HEK293T (cell line): ENCODE measurements at places on chromosomes 12 and 14.

GRCh38 chr12:93838193-93838592 lies 161.0 kb downstream of the CRADD start:
- DNase-seq, result no peak

DNA sequence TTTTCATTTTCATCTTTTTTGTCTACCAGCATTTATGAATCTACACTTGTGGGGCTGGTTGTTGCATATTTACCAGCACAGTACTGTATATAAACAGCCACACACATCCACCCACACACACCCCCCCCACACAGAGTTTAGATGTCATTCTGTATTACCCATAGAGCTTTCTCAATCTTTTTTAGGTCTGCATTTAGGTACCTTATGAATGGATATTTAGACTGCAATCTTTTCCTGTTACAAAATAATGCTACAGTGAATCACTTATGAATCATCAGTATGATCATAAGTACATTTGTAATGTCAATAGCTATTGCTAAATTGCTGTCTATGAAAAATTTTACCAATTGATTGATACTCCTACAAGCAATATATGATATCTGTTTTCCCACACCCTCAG lies 67.3 kb upstream of the STK38L start:
- DNase-seq, result no peak

- no peak for DNase-seq
These were observed 76.7 kb downstream of the DIP2B start for GRCh38 chr12:50581226-50582184.

DNA sequence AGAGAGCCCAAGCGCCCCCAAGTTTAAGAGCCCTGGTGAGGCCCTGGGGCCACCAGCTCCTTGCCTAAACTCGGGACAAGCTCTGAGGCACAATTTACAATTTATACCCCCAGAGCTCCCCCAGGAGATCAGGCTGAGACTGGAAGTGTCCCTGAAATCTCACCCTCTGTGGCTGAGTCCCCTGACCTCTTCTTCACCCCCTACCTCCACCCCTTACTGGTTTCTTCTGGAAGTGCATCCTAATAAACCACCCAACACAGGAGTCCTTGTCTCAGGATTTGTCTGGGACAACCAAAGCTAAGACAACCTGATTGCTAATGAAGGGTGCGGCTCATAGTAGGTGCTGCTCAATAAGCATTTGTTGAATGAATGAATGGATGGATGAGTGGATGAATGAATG lies 206.4 kb downstream of the BCL11B start:
- no peak for DNase-seq

DNA sequence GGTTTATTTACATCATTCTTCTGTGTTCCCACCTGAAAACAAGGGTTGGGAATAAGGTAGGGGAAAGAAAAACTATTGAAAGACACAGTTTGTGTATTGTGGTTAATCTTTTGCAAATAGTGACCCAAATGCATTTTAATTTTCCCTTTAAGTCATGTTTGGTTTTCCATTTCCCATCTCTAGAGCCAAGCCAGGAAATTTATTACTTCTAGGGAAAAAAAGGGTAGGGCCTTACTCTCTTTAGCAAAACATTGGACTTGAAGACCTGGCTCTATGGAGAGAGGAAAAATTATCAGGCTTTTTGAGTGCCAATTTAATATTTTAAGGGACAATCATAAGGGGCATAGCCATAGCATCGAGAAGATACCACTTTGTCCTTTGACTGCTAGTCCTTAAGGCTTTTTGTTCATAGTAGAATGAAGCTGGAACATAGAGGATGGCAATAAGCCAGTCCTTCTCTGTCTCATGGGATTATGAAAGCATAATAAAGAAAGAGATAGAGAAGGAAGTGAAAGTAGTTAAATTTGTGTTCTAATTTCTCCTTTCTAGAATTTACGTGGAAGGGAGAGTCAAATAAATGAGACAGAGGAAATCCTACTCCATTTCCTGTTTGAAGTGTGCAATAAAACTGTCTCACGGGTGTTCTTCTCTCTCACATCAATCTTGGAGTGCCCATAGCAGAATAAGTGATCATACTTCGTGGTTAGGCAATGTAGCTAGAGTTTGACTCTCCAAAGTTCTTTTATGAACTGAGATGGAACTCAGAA lies 50.9 kb upstream of the PPFIA2 start:
- no peak for DNase-seq

GRCh38 chr12:61308220-61308619 lies 952.0 kb upstream of the USP15 start:
- no peak for DNase-seq

- no peak for DNase-seq
These were observed 44.4 kb downstream of the SLC8B1 start for GRCh38 chr12:113290506-113290905.

- no peak for DNase-seq
These were observed 319 bp downstream of the GALNT6 start for GRCh38 chr12:51390891-51391282.

DNA sequence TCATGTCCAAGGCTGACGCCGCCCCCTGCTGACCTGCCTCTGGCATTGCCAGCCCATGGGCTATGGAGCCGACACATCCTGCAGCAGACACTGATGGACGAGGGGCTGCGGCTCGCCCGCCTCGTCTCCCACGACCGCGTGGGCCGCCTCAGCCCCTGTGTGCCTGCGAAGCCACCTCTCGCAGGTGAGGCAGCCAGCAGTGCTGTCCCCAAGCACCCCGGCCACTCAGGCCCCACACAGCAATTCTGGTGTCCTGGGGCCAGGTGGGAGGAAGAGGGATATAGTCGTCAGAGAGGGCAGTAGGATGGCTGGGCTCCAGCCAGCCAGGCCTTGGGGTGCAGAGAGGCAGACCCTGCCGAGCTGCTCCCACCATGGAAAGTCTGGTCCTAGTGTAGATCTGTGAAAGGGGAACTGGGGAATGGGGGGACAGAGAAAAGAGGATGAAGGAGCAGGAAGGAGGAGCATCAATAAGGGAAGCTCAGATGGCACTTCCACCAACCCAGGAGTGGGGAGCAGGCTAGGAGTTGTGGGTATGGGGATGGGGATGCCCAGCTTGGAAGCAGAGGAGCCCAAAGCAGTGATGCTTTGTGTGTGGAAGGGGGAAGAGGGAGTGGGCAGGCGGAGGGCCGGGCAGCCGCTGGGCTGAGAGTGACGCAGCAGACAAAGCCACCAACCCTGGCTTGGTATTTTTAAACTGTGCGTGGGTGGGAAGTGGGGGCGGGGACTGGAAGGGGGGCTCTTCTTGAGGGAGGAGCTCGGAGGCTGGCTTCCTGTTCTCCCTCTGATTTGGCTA lies 4.7 kb downstream of the NAB2 start:
- DNase-seq, result peak; percentile 60

GRCh38 chr12:111754671-111755070 lies 12.1 kb upstream of the ALDH2 start:
- no peak for DNase-seq

GRCh38 chr12:14156606-14157005 lies 175.2 kb upstream of the GRIN2B start:
- DNase-seq, result no peak

DNA sequence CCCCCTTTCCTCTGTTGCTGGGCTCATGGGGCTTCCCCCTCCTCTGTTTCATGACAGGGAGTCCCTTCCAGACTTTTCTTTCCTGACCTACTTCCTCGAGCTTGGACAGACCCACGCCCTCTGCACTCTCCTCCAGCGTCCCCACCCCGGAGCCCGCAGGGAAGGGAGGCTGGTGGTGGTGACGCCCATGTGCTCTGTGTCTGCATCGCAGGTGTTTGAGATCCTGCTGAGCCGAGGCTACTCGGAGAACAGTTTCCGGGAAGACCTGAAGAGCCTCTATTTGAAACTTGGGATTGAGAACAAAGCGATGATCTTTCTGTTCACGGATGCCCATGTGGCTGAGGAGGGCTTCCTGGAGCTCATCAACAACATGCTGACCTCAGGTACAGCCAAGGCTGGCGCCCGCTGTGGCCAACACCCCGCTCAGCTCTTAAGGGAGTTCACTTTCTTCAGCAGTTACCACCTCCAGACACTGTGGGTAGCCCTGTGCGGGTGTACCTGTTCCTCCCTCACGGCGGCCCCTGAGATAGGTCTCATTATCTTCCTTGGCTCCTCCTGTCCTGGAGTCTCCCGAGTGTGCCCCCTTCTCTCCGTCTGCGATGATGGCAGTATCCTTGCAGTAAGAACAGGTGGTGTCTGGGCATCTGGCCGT lies 85.6 kb downstream of the CCDC92 start:
- DNase-seq, result no peak

DNA sequence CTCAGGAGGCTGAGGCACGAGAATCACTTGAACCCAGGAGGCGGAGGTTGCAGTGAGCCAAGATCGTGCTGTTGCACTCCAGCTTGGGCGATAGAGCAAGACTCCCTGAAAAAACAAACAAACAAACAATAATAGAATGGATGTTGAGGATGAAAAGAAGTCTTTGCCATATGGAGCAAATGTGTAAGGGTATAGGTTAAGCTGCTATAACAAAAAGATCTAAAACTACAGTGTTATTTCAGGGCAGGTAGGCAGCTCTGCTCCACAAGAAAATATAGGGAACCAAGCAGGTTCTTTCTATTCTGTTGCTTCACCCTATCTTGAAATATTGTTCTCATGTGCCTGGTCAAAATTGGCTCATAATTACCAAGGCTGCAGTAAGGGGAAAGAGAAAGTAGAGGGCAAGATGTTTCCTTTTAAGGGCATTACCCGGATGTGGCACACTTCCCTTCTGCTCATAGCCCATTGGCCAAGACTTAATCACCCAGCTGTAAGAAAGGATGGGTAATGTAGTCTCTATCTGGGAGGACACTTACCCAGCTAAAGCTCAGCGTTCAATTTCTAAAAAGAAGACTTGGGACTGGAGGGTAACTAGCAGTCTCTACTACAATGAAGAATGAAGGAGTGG lies 23.5 kb downstream of the SDSL start:
- DNase-seq, result no peak

GRCh38 chr12:131923260-131923659 lies 5.8 kb upstream of the PUS1 start:
- DNase-seq, result no peak

GRCh38 chr12:46362895-46363581 lies 9.5 kb downstream of the SLC38A2 start:
- no peak for DNase-seq

DNA sequence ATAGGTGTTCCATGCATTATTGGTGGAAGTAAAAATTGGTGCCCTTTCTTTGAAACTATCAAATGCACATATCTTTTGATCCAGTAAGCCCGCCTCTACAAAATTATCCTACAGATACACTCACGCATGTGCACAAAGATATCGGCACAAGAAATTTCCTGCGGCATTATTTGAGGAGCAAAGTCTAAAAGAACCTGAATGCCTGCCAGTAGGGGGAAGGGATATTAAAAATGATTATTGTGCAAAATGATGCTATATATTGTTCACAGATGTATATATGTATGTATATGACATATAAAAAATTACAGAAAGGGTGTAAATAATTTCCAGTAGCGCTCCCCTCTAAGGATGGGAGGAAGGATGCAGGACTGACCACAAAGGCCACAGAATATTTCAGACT lies 24.7 kb upstream of the ADIPOR2 start:
- DNase-seq, result no peak

GRCh38 chr12:88585077-88585476 lies 4.8 kb upstream of the KITLG start:
- no peak for DNase-seq

GRCh38 chr14:65044596-65044959 lies 57.7 kb downstream of the MAX start:
- no peak for DNase-seq

DNA sequence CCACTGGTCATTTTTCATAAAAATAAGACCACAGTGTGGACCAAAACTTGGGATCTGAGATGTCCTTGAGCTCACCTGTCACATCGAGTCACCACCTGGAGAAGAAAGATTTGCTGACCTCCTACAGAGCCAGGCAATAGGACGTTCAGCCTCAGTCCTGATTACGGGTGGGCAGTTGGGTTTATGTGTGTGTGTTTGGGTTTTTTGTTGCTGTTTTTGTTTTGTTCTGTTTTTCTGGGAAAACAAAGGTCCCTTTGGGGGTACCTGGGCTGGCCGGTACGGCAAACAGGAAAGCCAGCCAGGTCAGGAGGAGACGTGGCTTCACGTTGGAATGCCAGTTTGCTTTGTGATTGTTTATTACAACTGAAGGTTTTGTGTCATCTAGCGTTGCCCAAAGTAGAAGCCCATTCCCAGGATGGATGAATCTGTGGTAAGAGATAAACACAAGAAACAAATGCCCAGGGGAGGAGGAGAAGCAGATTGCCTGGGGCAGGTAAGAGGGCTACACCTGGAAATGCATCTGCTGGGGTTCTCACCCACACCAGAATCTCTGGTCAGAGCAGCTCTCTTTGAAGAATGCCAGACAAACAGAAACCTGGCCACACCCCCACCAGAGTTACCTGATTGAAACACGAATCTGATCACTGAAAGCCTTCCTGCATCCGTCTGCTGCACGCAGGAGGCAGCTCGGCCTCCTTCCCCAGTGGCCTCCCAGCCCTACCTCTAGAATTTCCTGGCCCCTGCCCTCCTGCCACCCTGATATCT lies 100.1 kb upstream of the DIO3 start:
- no peak for DNase-seq

DNA sequence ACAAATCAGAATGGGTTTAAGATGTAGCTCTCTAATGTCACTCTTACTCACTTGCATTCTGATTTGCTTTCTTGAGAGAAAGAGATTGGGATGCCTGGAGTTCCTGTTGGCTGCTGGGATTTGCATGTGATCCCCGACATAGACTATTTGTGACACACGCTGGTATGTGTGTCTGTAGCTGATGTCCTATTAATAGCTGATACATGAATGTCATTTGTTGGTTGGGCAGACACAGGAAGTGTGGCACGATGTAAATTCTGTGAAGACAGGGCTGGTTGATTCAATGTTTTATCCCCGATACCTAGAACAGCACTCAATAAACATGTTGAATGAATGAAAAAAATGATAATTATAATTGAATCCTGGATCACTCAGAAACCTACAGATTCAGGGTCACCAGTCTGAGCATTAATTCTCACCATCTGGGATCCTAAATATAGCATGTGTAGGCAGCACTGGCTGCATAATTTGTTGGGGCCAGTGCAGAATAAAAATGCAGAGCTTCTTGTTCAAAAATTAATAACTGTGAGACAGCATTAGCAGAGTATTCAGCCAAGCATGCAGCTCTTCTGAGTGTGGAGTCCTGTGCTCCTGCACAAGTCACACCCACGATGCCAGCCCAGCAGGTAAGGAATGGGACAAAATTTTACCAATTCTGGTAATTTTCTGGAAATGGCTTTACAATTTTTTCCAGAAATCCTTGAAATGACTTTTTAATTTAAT lies 35.5 kb upstream of the SOCS2 start:
- DNase-seq, result no peak

DNA sequence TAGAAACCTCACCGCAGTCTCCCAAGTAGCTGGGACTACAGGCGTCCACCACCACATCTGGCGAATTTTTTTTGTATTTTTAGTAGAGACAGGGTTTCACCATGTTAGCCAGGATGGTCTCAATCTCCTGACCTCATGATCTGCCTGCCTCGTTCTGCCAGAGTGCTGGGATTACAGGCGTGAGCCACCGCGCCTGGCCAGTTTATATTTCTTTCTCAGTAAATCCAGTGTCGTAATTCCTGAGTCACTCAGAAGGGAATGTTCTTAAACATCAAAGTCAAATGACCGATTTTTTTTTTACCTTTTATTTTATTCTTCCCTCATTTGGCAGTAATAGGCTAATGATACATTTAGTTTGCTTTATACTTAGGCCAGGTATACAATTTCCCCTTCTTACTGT lies 80.5 kb downstream of the FBXO33 start:
- DNase-seq, result no peak

GRCh38 chr14:49991491-49991890 lies 98.6 kb downstream of the ARF6 start:
- no peak for DNase-seq
